ENCODE measurements at places on chromosomes 7 and 10. TPM values are rescaled to one million over a fixed set of nuclear protein-coding genes. Genes with fewer than 3 reads are reported as not detected.

Gene C10orf105
- total RNA-seq: 0.25 TPM

DNA sequence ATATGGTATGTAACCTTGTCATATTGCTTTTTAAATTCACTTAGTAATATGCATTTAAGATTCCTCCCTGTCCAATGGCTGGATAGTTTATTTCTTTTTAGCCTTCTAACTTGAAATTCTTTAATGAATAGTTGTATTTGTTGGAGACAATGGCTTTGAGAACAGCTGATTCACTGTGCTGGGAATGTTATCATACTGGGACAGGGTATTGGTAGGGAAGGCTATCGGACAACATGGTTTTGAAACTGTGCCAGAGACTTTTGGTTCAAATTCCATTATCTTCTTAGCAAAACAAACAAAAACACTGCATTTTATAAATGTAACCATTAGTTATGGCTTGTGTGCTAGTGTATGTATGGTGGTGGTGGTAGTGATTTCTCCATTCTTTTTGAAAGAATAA is 517.1 kb upstream of the ANKRD30A start:
- no peak for DNase-seq

- DNase-seq: no peak
Observed at GRCh38 chr10:99080275-99080945, 155.2 kb downstream of the HPSE2 start.

Gene EPDR1
- not detected for total RNA-seq

Gene MAGI2
- total RNA-seq: not detected

- DNase-seq: no peak
Observed at GRCh38 chr7:77858278-77858677, 59.7 kb downstream of the PHTF2 start.

GRCh38 chr10:10367264-10367663 is 650.4 kb upstream of the CELF2 start:
- no peak for DNase-seq

DNA sequence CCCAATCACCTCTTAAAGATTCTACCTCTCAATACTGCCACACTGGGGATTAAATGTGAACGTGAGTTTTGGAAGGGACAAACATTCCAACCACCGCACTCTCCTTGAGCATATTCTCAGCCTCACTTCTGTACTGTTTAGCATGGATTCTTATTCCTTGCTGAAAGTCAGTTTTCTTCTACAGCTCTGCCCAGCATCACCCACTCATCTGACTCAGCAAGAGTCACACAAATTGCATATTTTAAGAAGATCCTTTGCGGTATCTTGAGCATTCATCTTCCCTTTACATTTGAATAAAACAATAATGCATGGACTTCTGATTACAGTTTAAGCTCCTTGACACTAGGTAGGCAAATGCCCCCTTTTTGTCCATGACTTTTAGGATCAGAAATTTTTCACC is 251.6 kb upstream of the MKLN1 start:
- DNase-seq: no peak

Gene WDFY4
- 1.3 TPM for total RNA-seq

- no peak for DNase-seq
Observed at GRCh38 chr7:107960272-107960671, 42.7 kb downstream of the LAMB1 start.

Gene COL17A1
- total RNA-seq: not detected
